ENCODE measurements at places on chromosomes 13 and 19. TPM values are rescaled to one million over a fixed set of nuclear protein-coding genes. Genes with fewer than 3 reads are reported as not detected.

- peaks cover 5% of the 10 kb centered on the region for H3K4me1 ChIP-seq
- no peak for DNase-seq
- no peaks in the 10 kb centered on the region for H3K36me3 ChIP-seq
- H3K4me3 ChIP-seq = no peak overlapping the region
Observed at GRCh38 chr13:112074139-112074865, 7.4 kb downstream of the SOX1 start.

DNA sequence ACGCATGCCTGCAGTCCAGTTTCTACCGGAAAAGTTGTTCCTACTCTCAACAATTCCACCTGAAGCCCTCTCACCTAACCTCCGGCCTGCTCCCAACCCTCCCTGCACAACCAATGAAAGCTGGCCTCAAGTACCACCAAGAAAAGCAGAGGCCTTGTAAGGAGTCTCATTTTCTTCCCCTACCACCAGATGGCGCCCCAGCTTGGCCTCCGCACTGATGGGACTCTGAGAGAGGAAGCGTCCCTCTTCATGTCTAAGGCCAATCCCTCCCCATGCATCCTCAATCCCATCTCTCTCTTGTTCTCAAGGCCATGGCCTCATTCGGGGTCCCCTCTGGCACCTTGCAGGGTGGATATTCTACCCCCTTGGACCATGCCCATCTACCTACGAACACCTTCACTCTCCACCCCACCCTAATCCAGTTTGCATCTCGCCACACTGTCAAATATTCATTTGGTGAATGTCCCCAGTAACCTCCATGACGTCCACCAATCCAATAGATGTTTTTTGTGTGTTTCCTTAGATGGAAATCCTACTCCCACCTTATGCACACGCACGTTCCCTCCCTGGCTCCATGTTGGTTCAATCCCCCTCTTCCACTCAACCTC, 412.8 kb downstream of the ZNF536 start:
- H3K4me3 ChIP-seq = no peak overlapping the region
- H3K4me1 ChIP-seq = no peaks in the 10 kb centered on the region
- H3K27ac ChIP-seq = no peak overlapping the region
- H3K27me3 ChIP-seq = no peaks in the 10 kb centered on the region
- H3K36me3 ChIP-seq = no peaks in the 10 kb centered on the region

DNA sequence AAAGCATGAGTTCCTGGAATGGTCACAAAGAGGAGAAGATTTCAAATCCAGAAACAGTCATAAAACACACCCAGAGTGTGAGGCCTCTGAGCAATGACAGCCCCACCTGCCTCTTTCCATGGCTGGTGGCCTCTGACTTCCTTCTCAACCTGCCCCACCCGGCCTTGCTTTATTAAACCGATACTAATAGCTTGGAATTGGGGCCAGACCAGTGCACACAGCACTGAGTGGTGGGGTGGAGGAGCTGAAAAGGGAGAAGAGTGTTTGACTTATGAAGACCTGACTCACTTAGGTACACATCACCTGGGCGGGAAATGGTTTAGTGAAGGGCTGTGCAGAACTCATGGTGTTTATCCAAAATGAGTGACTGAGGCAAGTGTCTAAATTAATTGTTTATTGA, 20.7 kb upstream of the CEACAM6 start:
- no peak overlapping the region for H3K27ac ChIP-seq
- no peak for DNase-seq
- no peaks in the 10 kb centered on the region for H3K27me3 ChIP-seq
- H3K4me3 ChIP-seq = no peak overlapping the region
- H3K36me3 ChIP-seq = no peaks in the 10 kb centered on the region

- H3K27me3 ChIP-seq = peaks cover 6% of the 10 kb centered on the region
- no peak for DNase-seq
- no peaks in the 10 kb centered on the region for H3K4me1 ChIP-seq
- H3K4me3 ChIP-seq = no peak overlapping the region
- no peaks in the 10 kb centered on the region for H3K36me3 ChIP-seq
Observed at GRCh38 chr13:26541041-26541440, 16.4 kb upstream of the WASF3 start.

- no peaks in the 10 kb centered on the region for H3K36me3 ChIP-seq
- no peak overlapping the region for H3K27ac ChIP-seq
- peaks cover 80% of the 10 kb centered on the region for H3K27me3 ChIP-seq
- H3K4me1 ChIP-seq = peaks cover 21% of the 10 kb centered on the region
- H3K4me3 ChIP-seq = no peak overlapping the region
Observed at GRCh38 chr13:99953138-99953755, 18.3 kb downstream of the ZIC5 start.

GRCh38 chr19:19549804-19550464, 11.9 kb downstream of the CILP2 start:
- H3K4me1 ChIP-seq = no peaks in the 10 kb centered on the region
- H3K27me3 ChIP-seq = peaks cover 14% of the 10 kb centered on the region
- no peaks in the 10 kb centered on the region for H3K36me3 ChIP-seq

DNA sequence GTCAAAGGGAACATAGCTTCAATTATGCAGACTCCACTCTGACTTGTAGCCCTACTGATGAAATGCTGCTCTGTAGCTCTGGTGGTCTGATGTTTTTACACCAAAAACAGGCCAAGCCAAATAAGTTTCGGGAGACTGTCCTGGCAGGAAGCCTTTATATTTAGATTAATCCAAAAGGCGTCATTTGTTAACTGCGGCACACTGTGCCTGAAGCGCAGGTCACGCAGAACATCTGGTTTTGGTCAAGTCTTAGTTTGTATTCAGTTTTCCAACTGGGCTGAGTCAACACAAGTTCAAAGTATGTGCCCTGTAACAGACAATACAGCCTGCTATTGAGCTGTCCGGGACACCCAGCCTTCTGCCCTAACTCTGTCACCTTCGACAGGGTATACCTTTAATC, 154.6 kb upstream of the IPO5 start:
- no peak for DNase-seq
- H3K27me3 ChIP-seq = no peaks in the 10 kb centered on the region
- H3K4me3 ChIP-seq = no peak overlapping the region
- no peaks in the 10 kb centered on the region for H3K4me1 ChIP-seq
- no peaks in the 10 kb centered on the region for H3K36me3 ChIP-seq
- H3K27ac ChIP-seq = no peak overlapping the region

DNA sequence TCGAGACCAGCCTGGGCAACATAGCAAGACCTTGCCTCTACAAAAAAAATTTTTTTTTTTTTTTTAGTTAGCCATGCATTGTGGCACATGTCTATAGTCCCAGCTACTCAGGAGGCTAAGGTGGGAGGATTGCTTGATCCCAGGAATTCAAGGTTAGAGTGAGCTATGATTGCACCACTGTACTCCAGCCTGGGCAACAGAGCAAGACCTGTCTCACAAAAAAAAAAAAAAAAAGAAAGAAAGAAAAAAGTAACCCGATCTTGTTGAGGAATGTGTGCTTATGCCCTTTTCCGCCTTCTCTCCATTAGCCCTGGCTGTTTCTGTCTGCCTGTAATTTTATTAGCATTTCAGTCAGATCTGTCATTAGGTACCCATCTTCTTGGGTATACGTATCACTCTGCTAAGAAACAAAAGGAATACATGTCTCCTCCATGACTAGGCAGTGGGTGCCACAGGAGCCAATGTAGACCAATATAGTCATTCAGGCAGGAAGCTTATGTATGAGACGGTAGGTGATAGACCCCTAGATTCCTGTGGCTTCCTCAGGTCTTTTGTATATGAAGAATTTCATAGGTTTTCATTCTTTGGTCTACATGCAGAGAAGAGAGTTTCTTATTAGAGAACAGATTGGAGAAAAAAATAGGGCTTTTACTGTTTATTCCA, 59.6 kb upstream of the NPAS1 start:
- H3K27ac ChIP-seq = no peak overlapping the region
- peaks cover 6% of the 10 kb centered on the region for H3K36me3 ChIP-seq
- H3K4me1 ChIP-seq = peaks cover 10% of the 10 kb centered on the region
- no peak for DNase-seq
- no peak overlapping the region for H3K4me3 ChIP-seq
- no peaks in the 10 kb centered on the region for H3K27me3 ChIP-seq

Gene KL
- polyA plus RNA-seq = 0.52 TPM

Gene SLITRK6
- polyA plus RNA-seq = 0.02 TPM

Gene KCNN4
- polyA plus RNA-seq = 77.6 TPM

Gene ZNF440
- polyA plus RNA-seq = 2.6 TPM

Gene SERPINE3
- polyA plus RNA-seq = not detected

Gene CFAP97D2
- polyA plus RNA-seq = 0.05 TPM
